H9 (cell line): ENCODE measurements at places on chromosomes 6 and 20. TPM values are rescaled to one million over a fixed set of nuclear protein-coding genes. Genes with fewer than 3 reads are reported as not detected.

DNA sequence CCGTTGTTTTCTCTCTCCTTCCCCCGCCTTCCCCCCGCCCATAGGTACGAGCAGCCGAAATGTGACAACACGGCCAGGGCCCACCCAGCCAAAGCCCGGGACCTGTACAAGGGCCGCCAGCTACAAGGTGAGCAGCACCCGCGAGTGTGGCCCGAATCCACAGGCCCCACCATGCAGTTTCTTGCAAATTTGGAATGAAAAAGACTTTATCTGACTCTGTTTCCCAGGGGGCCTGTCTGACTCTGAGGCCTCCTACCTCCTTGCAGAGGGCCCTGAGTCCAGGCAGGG, 167.1 kb downstream of the SMOC2 start:
- 0 out of 2 replicates have a peak, but pooled peaks cover 2% of the 10 kb centered on the region for H3K36me3 ChIP-seq
- H3K27ac ChIP-seq: no peak overlapping the region
- no peak overlapping the region for H3K4me3 ChIP-seq
- H3K4me1 ChIP-seq: no peaks in the 10 kb centered on the region; the same call in 1 of the 2 replicates
- H3K27me3 ChIP-seq: no peaks in the 10 kb centered on the region

Gene GNRH2
- total RNA-seq: 0.50 and 1.1 TPM in 2 replicates

Gene MUC21
- total RNA-seq: not detected in 2 replicates

DNA sequence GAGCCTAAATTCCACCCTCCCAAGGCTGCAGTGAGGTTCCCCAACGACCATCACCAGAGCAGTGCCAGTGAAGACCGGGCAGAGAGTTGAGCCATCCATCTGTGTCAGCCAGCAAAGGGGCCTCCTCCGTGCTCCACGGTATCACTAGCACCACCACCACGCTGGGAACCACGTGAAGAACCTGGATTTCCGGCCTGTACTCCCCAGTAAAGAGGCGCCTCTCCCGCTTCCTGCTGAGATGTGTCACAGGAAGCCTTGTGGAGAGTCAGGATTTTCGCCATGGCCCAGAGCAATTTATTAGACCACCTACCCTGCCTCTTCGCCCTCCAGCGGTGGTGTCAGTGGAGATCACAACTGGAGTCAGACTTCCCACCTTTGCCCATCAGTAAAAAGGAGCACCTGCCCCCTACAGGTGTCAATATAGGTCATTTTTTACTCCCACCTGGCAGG, 28.8 kb downstream of the CPXM1 start:
- H3K4me1 ChIP-seq: no peaks in the 10 kb centered on the region
- no peak overlapping the region for H3K4me3 ChIP-seq
- H3K36me3 ChIP-seq: no peaks in the 10 kb centered on the region
- DNase-seq: peak; percentile 65

- no peaks in the 10 kb centered on the region for H3K36me3 ChIP-seq
- no peak overlapping the region for H3K4me3 ChIP-seq
- DNase-seq: peak; percentile 19
- H3K4me1 ChIP-seq: no peaks in the 10 kb centered on the region
Measured at GRCh38 chr20:24379484-24379927, 89.9 kb upstream of the SYNDIG1 start.

Gene GGTLC1
- total RNA-seq: not detected in 2 replicates

Gene POPDC3
- 5.7 and 6.0 TPM in 2 replicates for total RNA-seq

GRCh38 chr20:39800548-39800947, 838.4 kb downstream of the DHX35 start:
- no peak for DNase-seq
- H3K36me3 ChIP-seq: peaks cover 8% of the 10 kb centered on the region; the same call in 1 of the 2 replicates
- H3K4me3 ChIP-seq: no peak overlapping the region

GRCh38 chr6:650098-650497, 6.8 kb downstream of the HUS1B start:
- peaks cover 9% of the 10 kb centered on the region for H3K36me3 ChIP-seq
- DNase-seq: no peak
- no peaks in the 10 kb centered on the region for H3K27me3 ChIP-seq
- H3K4me3 ChIP-seq: no peak overlapping the region
- peaks cover 2% of the 10 kb centered on the region; the same call in 1 of the 2 replicates for H3K4me1 ChIP-seq

- no peaks in the 10 kb centered on the region for H3K36me3 ChIP-seq
- no peaks in the 10 kb centered on the region for H3K4me1 ChIP-seq
- no peak overlapping the region for H3K4me3 ChIP-seq
- no peak overlapping the region for H3K27ac ChIP-seq
- DNase-seq: no peak
- no peaks in the 10 kb centered on the region for H3K27me3 ChIP-seq
Measured at GRCh38 chr6:163319609-163320366, 94.7 kb upstream of the QKI start.

- no peak overlapping the region for H3K27ac ChIP-seq
- no peak for DNase-seq
- peaks cover 3% of the 10 kb centered on the region; the same call in 1 of the 2 replicates for H3K4me1 ChIP-seq
- peaks cover 12% of the 10 kb centered on the region for H3K36me3 ChIP-seq
- H3K4me3 ChIP-seq: no peak overlapping the region
- no peaks in the 10 kb centered on the region for H3K27me3 ChIP-seq
Measured at GRCh38 chr6:154410619-154411072, 54.0 kb upstream of the IPCEF1 start.

DNA sequence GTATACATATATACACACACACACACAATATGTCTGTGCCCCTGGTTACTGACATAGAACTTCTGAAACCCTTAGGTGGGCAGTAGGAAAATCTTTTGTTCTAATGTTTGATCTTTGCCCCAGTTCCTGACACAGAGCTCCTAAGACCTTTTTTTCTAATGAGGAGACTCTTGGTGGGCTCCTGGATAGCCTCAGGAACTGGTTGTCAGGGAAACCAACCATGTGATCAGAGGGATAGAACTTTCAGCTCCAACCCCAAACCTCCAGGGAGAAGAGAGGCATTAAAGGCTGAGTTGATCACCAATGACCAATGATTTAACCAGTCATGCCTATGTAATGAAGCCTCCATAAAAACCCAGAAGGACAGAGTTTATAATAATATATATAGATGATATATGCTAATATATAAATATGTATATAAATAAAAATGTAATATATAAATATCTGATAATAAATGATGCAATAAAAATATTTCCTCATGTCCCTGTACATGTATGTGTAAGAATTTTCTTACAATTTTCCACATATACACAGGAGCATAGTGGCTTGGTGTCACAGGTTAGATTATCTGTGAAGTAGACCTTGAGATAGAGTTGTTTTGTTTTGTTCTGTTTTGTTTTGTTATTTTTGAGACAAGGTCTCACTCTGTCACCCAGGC, 93.3 kb downstream of the GPX5 start:
- no peak overlapping the region for H3K4me3 ChIP-seq
- no peak overlapping the region for H3K27ac ChIP-seq
- H3K27me3 ChIP-seq: no peaks in the 10 kb centered on the region
- no peak for DNase-seq
- H3K36me3 ChIP-seq: no peaks in the 10 kb centered on the region
- no peaks in the 10 kb centered on the region for H3K4me1 ChIP-seq

GRCh38 chr6:153727885-153728284, 311.2 kb upstream of the OPRM1 start:
- no peaks in the 10 kb centered on the region for H3K4me1 ChIP-seq

GRCh38 chr6:14035071-14035847, 82.3 kb upstream of the CD83 start:
- H3K4me1 ChIP-seq: peaks cover 12% of the 10 kb centered on the region; the same call in 1 of the 2 replicates
- peak; percentile 55 for DNase-seq
- H3K27ac ChIP-seq: no peak overlapping the region
- no peak overlapping the region for H3K4me3 ChIP-seq
- H3K27me3 ChIP-seq: no peaks in the 10 kb centered on the region
- peaks cover 15% of the 10 kb centered on the region for H3K36me3 ChIP-seq
